Vagina (tissue), 2 donors: ENCODE measurements at places on chromosomes 6 and 20.

DNA sequence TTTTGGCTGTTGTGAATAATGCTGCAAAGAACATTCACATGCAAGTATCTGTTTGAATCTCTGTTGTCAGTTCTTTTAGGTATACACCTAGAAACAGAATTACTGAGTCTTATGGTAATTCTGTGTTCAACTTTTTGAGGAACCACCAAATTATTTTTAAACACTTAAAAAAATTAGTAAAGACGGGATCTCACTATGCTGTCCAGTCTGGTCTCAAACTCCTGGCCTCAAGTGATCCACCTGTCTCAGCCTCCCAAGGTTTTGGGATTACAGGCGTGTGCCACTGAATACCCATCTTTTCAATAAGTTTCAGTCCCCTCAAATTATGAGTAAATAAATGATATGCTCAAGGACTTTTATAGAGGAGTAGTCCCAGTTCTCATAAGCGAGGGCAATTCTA is 17.5 kb downstream of the SPATS1 start:
- no peak for DNase-seq

- no peak for DNase-seq
These were observed 63.0 kb upstream of the VSTM2L start for GRCh38 chr20:37839955-37840354.

GRCh38 chr6:26159357-26160273 is 72.4 kb downstream of the HFE start:
- no peak for DNase-seq

DNA sequence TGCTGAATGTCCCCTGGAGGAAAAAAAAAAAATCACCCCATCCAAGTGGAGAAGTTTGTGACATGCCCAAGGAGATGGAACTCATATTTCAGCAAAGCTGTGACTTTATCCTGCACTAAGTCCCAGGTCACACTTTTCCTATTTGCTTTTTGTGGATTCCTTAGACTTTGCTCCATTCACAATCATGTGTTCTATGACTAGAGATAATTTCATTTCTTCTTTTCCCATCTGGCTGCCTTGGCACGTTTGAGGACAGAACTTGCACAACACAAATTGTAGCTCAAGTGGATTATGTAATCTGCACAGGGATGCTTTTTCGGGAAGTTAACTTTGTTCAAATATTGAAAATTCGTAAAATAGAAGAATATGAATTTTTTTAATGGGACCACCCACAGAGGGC is 100.7 kb upstream of the PTPN1 start:
- DNase-seq: no peak

DNA sequence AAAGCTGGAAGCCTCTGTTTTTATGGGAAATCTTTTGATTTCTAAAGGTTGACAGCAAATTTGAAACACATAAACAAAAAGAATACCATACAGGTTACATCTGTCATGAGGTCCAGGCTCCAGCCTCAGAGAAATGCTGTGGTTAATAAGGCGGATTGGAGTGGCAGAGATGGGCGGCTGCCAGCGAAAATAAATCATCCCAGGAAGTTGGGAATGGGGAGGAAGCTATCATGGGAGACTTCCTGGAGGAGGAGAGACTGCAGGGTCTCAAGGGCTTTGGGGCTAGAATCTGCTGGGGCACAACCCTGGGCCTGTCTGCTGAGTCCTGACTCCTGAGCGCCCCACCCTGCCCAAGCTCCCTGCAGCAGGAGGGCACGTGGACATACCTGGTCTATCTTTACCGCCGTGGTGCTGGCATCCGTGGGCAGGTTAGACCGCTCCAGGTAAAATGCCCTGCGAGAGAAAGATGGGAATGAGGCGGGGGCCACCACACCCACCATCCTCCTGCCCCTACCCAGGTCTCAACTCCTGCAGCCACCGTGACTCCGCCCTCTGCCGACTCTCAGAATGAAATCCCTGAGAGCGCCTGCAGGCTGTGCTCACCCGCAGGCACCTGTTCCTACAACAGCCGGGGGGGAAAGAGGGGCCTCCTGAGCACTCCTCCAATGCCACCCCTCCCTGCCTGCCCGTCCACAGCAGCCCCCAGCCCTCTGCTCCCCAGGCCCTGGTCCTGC is 197.3 kb downstream of the PREX1 start:
- DNase-seq: no peak

DNA sequence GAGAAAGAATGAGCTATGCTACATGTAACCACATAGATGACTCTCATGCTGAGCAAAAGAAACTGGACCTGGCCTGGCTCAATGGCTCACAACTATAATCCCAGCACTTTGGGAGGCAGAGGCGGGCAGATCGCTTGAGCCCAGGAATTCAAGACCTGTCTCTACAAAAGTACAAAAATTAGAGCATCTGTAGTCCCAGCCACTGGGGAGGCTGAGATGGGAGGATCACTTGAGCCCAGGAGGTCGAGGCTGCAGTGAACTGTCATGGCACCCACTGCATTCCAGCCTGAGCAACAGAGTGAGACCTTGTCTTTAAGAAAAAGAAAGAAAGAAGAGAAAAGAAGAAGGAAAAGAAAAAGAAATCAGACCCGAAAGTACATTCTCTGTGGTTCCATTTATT is 41.7 kb downstream of the NCR2 start:
- no peak for DNase-seq

DNA sequence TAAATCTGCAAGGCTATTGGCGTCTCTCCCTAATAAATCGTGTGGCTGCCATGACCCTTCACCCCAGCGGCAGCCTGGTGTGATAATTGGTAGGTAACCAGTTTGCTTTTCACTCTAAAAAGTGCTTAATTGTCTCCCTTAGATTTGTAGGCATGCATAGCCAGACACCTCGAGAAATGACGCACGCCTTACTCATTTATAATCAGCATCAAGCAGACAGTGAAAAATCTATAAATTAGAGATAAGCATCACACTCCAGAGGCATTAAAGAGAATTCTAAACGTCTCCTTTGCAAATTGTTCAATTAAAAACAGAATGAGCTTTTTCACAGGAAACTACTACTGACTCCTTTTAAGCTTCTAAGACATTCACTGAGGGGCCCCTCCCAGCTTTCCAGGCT is 110.2 kb upstream of the RPS6KA2 start:
- DNase-seq: no peak

DNA sequence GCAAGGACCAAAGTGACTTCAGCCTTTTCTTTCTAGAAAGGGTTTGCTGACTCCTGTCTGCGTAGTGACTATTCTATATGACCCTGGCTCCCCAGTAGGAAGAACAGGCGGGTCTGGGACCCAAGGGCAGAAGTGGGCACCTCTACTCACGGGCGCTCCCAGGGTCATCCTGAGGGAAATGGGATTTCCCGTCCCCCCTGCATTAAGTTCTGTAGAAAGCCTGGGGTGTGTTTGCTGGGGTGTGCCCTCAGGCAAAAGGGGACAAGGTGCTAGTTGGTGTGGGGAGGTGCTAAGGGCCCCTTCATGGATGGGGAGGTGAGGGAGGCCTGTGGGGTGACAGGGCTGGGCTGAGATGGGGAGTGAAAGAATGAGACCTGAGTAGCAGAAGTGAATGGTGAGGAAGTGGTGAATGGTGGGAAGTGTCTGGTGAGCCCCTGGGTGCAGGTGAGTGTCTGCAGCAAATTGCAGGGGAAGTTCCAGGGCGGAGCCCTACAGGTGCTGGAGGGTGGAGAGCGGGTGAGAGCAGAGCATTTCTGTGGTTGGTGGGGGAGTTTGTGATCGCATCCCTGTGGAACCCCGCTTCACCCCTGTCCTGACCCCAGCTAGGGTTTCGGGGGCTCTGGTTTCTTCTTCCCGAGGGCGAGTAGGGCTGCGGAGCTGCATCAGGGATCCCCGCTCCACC is 21.1 kb downstream of the RAET1L start:
- DNase-seq: no peak

DNA sequence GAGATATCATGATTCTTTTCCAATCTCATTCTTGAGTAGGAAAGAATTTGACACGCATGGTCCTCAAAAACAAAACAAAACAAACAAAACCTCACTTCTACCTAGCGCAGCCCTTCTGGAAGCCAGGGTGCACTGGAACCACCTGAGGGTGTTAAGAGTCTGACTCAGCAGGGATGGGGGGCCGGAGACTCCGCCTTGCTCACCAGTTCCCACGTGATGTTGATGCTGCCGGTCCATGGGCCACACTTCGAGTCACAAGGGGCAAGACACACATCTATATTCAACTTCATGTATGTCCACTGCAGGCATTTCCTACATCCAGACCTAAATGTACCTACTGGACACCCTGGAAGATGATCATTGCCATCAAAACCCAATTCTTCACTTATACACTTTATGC is 30.4 kb downstream of the BFSP1 start:
- no peak for DNase-seq

DNA sequence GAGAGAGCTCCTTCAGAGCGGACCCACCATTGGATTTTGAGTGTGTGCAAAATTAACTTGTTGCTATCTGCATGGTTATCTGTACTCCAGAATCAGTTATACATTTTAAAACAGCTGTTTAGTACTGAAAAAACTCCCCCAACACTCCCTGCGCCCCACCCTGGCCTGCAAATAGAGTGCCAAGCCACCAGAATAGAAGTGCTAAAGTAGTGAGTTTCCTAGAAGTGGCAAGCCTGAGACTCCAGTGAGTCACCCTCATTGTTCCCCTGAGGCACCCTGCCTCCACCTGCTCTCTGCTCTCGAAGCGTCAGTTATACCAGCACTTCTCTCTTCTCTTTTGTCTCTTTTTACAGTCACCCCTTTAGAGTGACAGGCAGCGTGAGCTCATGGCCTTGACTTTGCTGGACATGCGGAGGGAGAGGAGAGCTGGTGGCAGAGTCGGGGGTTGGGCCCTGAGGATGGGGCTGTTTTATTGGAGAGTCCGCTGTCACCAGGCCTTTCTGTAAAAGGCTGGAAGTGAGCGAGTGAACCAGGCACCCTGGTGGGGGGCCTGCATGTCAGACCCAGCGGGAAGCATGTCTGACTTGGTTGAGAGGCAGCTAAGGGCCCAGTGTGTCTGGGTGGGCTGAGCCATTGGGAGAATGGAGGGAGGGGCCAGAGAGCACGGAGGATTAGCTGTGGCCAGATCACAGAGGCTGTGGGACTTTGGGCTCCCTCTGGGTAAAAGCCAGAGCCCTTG is 10.4 kb downstream of the IGF2R start:
- DNase-seq: no peak

DNA sequence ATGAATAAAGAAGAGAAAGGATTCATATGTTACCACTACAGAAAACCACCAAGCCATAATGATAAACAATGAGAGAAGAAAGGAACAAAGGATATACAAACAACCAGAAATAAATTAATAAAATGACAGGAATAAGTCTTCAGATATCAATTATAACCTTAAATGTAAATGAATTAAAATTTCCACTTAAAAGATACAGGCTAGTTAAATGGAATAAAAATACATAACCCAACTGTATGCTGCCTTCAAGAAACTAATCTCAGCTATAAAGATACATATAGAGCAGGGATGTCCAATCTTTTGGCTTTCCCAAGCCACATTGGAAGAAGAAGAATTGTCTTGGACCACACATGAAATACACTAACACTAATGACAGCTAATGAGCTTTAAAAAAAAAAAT is 135.9 kb upstream of the GJE1 start:
- no peak for DNase-seq

- DNase-seq: no peak
These were observed 247.7 kb upstream of the FAM83B start for GRCh38 chr6:54598787-54599313.

DNA sequence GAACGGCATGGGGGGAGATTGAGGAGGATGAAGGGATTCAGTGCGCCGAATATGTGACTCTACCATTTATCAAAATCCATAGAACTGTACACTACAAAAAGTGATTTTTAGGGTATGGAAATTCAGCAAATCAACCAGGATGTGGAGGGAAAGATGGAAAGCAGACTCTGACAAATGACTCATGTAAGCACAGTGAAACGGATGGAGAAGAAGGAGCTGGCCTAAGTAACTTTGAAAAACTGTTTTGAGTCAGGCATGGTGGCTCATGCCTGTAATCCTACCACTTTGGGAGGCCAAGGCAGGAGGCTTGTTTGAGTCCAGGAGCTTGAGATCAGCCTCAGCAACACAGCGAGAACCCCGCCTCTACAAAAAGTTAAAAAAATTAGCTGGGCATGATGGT is 39.2 kb downstream of the MUC22 start:
- DNase-seq: no peak

DNA sequence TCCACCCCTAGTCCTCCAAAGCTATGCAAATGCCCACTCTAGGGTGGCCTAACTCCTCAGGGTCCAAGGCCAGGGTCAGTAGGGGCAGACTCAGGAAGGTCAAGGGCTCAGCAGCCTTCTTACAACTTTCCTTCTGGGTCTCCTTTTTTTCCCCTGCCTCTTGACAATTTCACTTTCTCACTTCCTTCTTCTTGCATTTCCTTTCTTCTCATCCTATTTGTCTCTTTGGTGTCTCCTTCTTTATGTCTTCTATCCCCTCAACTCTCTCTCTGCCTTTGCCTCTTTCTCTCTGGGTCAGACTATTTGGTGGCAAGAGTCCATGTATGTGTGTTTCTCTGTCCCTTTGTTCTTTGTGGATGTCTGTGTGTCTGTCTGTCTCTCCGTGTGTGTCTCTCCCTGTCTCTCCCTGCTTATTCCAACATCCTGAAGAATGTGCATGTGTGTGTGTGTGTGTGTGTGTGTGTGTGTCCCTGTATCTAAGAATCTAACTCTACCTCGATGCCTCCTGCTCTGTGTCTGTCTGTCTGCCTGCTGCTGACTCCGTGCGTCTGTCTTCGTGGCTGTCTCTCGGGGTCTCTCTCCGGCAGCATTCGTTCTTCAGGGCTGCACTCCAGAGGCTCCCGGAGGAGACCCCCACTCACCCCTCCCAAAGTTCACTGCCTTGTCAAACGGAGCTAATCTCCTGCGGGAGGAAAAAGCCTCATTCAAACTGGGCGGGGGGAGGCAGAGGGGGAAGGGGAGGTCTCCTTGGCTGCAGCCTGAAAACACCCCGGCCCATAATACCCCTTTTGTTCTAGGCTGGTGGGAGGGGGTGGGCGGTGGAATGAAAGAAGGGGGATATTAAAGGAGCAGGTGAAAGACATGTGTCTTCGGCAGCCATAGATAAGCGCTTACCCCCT is 51.7 kb upstream of the FOXP4 start:
- no peak for DNase-seq

DNA sequence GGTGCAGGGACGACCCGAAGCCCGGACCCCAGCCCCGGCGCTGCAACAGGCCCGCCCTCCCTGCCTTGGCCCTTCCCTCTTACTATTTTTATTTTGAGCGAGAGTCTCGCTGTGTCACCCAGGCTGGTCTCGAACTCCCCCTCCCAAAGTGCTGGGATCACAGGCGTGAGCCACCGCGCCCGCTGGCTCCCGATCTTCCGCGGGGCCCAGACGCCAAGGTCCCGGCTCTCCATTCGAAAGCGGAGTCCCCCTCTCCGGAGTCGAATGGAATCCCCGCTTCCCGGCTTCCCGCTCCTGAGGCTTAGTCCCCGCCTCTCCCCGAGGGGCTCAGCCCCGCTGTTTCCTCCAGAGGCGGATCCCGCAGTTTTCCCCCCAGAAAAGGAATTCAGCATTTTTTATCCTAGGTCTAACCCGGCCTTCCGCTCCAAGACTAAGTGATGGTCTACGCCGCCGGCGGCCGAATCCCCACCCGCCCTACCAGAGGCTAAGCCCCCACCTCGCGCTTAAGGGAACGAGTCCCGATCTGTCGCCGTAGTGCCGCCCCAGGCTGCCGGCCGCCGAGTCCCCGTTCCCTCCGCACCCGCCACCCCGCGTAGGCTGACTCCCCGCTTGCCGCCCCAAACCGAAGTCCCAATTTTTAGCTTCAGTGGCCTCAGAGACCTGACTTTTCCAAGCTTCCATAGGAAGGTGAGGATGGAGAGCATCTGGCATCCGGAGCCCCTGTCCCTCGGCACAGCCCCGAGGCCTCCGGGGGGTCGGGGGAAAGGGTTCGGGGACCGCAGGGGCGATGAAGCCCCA is 11.5 kb upstream of the TMC2 start:
- DNase-seq: no peak

- DNase-seq: no peak
These were observed 112.1 kb upstream of the GPR6 start for GRCh38 chr6:109865968-109866367.
